Fibroblast of pulmonary artery (primary cell): ENCODE measurements at places on chromosomes 1 and 21.
A peak's percentile ranks its signal among the peaks of the same experiment; 100 is the strongest.

GRCh38 chr1:227902641-227902990, 45.1 kb downstream of the WNT9A start:
- no peak for DNase-seq

DNA sequence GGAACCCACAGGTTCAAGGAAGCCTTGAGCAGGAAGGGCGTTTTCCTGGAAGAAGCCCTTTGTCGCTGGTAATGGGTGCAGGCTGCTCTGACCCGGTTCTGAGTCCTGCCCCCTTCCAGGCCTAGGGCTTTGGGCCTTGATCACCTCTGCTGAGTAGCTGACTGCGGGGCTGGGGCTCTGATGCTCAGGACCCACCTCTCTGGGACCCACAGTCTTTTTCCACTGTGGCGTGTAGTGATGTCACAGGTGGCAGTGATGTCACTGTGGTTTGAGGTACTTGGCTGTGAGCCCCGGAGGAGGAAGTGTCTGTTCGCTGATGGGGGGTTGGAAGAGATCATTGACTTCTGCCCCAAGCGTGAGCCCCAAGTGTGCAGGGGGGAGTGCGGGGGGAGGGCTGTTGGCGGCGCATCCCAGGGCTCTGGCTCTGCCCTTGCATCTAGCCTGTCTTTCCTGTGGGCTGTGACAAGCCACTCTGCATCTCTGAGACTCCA, 6.9 kb downstream of the TNFRSF1B start:
- DNase-seq: no peak

DNA sequence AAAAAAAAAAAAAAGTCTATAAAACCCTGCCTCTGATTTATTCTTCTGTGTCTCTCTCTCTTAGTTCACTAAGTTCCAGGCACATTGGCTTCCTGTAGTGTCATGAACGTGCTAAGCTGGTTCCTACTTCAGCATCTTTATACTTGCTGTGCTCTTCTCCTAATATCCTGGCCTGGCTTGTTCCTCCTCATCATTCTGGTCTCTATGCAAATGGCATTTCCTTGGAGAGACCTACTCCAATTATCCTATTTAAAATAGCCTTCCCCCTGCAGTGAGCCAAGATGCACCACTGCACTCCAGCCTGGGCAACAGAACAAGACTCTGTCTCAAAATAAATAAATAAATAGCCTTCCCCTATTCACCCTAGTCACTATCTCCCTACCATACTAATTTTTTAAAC, 9.7 kb upstream of the CLCC1 start:
- no peak for DNase-seq

GRCh38 chr1:165632152-165632469, 1.1 kb downstream of the MGST3 start:
- no peak for DNase-seq

- no peak for DNase-seq
Measured at GRCh38 chr1:213987927-213988506, at the start of gene PROX1. PROX1 (plus strand) TSS chr1:213987973; CDS start chr1:213996536, 8,563 bp downstream.

GRCh38 chr1:119958223-119958622, 61.9 kb upstream of the ADAM30 start:
- DNase-seq: no peak

DNA sequence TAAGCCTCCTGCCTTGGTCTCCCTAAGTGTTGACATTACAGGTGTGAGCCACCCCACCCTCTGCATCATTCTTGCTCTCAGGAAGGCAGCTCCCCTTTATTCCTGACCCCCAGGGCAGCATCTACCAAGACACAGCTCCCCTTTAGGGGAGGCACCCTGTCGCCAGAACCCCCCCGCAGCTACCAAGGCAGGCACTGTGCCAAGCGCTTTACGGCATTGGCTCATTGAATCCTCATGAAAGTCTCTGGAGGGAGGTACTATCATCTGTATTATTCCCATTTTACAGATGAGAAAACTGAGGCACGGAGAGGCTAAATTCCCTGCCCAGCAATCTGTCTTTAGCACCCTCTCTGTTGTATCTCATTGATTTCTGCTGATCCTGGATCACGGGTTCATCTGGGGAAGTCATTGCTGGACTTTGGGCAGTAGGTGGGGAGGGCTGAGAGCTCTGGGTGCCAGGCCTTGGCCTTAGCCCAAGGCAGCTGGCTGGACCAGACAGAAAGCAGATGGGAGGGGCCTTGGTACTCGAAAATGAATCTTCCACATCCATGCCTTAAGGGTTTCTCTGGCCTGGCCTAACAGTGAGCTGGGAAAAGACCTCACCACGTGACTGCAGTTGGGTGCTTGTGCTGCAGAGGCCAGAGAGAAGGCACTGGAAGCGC, 5.9 kb downstream of the PLOD1 start:
- DNase-seq: peak; percentile 31

- DNase-seq: no peak
Measured at GRCh38 chr1:222288053-222288452, 259.9 kb downstream of the HHIPL2 start.

GRCh38 chr1:165823552-165824268, 3.7 kb upstream of the UCK2 start:
- DNase-seq: no peak

GRCh38 chr1:228275179-228275429, 67.3 kb downstream of the OBSCN start:
- no peak for DNase-seq

DNA sequence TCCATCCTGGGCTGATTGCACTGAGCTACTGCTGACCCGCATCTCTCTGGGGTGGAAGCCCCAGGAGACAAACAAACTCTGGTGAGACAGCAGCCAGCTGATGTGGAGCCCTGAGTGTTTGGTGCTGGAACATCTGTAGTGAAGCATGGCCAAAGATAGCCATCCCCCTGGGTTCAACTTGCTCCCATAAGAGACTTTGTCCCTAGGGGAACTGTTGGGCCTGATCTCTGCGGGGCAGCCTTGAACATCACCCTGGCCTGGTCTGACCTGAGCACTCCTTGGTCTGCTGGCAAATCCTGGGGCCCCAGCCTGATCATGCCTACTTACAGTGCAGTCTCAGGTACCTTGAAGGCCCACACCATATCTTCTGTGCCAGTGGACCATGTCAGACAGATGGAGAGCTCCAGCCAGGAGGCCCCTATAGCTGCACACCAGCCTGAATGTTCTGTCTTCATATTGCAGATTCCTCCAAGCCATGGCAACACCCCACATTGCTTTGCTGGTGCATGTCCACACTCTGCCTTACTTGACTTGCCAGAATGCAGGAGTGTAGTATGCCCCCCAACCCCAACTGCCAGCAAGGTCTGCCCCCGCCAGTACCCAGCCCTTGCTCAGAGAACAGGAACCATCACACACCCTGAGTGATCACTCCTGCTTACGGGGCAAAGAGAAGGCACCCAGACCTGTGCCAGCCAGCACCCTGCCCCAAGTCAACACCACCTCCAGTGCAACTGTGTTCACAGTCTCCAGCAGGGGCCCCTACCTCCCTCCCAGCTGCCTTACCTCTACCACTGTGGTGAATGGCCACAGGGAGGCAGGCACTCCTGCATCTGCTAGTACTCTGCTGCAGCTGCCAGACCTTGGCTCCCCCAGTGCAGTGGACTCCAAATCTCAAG, 690.5 kb upstream of the NR5A2 start:
- no peak for DNase-seq

- DNase-seq: no peak
Measured at GRCh38 chr1:201217851-201218250, 27.2 kb downstream of the IGFN1 start.
